ENCODE measurements at places on chromosomes 5 and 9.

DNA sequence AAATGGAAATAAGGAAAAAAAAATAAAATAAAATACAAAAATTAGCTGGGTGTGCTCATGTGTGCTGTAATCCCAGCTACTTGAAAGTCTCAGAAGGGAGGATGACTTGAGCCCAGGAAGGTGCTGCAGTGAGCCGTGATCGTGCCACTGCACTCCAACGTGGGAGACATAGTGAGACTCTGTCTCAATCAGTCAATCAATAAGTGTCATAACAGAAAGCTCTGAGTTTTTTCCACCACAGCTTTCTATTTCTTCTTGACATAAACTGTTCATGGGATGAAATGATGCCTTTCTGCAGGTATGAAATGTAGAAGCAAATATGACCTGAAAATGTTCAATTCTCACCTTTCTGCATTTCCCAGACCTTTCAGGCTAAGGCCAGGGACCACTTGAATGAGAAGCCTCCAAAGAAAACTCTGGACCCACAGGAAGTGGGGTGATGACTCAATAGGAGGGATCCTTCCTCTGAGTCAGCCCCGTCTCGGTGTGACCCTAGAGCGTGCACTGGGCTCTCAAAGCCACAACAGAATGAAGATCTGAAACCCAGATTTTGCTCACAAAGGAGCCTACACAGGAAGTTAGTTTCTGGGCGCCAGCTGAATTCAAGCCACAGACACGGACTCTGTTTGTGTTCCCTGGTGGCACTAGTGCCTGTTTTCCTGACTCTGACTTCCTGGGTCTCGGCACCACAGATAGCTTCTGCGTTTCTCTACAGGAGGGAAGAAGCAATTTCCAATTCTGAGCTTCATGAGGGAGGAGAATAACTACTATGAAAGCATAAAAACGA, 62.0 kb downstream of the ANKH start:
- peak; percentile 33 for DNase-seq

DNA sequence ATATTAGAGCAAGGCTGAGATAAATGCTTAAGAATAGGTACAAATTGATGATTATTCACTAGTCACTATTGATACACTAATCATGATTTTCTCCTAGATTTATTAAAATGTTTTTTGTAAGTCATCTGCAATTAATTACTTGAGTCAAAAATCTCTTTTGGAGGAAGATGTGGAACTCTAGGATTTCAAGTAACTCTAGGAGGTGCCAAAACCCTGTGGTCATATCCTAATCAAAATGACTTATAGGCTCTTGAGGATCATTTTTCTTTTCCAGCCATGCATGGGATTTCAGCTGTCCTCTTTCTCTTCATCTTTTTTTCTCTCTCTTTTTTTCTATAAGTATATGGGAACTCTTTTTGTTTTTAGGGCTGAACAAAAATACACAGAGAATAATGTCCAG, 141.8 kb upstream of the CD180 start:
- no peak for DNase-seq

DNA sequence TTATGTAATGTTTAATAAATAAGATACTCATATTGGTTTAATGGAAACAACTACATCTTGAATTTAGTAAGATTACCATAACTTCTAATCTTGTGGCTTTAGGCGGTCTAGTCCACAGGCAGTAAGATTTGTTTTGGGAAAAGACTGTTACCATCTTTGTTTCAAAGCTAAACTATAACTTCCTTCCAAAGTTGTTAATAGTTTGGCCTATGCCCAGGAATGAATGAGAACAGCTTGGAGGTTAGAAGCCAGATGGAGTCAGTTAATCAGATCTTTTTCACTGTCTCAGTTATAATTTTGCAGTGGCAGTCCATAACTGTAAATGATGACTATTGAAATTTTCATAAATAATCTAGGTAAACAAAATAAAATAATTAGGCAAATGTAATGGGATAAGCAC, 241.8 kb upstream of the KLF9 start:
- DNase-seq: no peak

- DNase-seq: no peak
These were observed 249.7 kb upstream of the MAP3K1 start for GRCh38 chr5:56565644-56566043.

DNA sequence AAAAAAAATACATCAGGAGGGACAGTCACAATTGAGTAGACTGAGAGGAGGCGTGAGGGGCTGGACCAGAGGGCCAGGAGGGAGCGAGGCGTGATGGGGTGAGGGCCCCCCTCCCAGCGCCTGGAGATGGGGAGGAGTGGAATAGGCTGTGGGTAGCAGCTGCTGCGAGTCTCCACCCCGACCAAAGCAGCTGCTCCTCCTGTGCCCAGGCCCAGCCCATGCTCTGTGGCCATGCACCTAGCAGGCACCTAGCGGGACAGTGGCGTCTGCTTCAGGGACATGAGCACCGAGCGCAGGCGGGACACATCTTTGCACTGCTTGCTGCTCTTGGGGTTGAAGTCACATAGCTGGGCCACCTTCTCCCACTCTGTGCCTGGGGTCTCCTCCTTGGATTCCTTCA, 4.0 kb downstream of the HIGD2A start:
- no peak for DNase-seq

DNA sequence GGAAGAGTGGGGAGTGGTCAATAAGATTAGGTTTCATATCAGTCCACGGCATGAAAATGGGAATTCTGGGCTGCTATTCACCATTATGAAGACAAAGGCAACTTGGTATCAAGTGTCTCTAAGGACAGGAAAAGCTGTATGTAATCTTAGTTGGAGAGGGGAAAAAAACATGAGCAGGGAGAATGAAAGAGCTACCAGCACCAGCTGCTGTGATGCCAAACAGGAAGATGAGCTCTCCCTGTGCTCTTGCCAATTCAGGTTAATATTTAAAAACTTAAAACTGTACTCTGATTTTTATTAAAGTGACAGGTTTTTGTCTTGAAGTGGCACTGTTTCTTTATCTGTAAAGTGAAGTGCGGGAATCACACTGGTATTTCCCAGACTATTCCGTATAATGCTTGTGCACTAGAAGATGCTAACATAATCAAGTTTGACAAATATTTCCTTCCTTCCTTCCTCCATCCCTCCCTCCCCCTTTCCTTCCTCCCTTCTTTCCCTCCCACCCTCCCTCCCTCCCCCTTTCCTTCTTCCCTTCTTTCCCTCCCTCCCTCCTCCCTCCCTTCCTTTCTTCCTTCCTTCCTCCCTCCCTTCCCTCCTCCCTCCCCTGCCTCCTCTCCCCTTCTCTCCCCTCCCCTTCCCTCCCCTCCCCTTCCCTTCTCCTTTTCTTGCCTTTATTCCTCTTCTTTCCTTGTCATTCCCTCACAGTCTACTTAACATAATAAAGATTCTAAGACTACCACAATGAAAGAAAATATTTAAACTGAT, 1383.0 kb upstream of the C9orf72 start:
- no peak for DNase-seq

GRCh38 chr5:105735704-105736103, 1935.0 kb downstream of the EFNA5 start:
- DNase-seq: no peak

DNA sequence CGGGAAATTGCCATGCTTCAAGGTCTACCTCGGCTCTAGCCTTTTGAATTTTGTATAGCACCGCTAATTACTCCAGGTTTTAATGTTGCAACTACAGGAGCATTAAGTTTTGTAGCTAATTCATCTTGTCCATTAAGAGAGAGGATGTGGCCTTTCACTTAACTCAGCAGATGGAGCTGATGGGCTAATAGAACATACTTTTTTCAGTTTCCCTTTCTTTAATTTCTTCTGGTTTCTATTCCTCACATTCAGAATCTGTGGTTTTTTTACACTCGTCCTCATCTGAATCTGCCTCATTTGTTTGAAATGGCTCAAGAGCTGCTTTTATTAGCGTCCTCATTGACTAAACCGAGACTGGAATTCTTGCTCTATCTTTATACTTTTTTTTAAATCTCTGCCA, 2085.7 kb upstream of the C9orf72 start:
- no peak for DNase-seq

- DNase-seq: no peak
These were observed 7.2 kb upstream of the LCN2 start for GRCh38 chr9:128142061-128142460.

DNA sequence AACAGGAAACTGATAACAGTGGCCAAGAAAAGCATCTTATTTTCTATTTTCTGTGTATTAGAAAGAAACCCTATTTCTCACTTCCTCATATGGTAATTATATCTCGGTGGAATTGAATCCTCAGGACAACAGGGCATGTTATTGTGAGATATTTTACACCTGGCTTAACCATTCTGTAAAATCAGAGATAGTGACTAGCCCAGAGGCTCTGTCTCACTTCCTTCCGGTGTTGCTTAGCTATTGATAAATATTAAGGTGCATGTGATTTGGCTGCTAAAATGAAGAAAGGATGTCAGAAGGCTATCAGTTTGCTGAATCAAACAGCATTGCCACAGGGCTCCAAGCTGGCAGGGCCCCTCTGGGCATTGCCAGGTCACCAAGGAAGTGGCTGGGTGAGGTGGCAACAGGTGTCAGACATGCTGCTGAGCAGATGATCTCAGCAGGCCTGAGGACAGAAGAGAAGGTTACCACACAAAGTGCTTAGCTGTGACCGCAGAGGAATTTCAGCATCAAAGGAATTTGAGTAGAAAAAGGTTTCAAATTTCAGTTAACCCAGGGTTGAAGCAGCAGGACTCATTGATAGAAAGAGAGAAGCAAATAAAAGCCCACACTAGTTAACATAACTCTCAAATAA, 330.7 kb downstream of the PDE4D start:
- DNase-seq: no peak

GRCh38 chr5:66779528-66779927, 183.3 kb downstream of the MAST4 start:
- DNase-seq: no peak

DNA sequence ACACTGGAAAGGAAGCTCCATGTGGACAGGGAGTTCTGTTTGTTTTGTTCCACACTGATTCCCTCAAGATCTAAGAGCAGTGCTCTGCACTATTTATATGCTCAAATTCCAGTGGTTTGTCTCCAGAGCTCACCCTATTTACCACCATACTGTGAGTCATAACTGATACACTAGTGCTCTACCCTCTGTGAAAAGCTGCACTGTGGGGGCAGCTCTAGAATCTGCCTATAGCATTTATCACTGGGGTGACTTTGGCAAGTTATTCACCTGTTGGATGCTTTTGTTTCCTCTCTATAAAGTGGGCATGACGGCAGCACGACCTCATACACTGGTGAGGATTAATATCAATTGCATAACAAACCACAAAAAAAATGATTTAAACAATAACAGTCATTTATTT, 307.8 kb downstream of the NR2F1-AS1 start:
- peak; percentile 33 for DNase-seq

DNA sequence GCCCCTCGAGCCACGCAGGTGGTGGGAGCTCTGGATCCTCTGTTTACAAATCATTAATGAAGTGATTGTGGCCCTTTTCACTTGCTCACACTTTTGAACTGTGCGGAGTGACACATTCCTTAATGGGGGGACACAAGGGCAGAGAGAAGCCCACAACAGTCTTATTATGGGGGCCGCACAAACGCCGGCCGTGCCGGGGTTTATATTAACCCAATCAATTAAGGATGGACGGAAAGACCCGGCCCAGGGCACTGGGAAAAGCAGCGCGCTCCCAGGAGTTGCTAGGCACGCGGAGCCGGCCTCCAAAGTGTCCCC, 634.8 kb downstream of the IRX1 start:
- no peak for DNase-seq

GRCh38 chr5:83718936-83719495, 1.6 kb downstream of the HAPLN1 start:
- DNase-seq: no peak

DNA sequence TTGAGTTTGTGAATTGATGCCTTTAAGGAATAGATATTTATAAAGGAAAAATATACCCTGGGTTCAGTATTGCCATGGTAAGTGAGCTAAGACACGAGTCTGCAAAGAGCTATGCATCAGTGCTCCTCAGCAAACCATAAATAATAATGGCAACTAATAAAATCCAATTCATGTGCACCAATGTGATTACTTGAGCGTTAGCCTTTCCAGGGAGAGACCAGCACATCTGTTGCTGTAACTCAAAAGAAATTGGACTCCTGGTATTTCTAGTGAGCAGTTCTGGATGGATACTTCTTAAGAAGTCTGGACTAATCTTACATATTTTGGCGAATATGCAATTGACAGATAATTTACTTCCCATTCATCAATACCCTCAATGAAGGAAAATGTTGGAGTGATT, 373.3 kb downstream of the ARHGEF28 start:
- no peak for DNase-seq

All from epithelial cell of prostate (primary cell).